M059J (cell line): ENCODE measurements at places on chromosomes 12 and 14. TPM values are rescaled to one million over a fixed set of nuclear protein-coding genes. Genes with fewer than 3 reads are reported as not detected.

The CBX5 gene
- 37.0 and 63.1 TPM in 2 replicates for total RNA-seq

The GEMIN2 gene
- 58.9 and 78.3 TPM in 2 replicates for total RNA-seq

The ALX1 gene
- total RNA-seq: 0.27 TPM in 1 of 2 replicates, not detected in the other

DNA sequence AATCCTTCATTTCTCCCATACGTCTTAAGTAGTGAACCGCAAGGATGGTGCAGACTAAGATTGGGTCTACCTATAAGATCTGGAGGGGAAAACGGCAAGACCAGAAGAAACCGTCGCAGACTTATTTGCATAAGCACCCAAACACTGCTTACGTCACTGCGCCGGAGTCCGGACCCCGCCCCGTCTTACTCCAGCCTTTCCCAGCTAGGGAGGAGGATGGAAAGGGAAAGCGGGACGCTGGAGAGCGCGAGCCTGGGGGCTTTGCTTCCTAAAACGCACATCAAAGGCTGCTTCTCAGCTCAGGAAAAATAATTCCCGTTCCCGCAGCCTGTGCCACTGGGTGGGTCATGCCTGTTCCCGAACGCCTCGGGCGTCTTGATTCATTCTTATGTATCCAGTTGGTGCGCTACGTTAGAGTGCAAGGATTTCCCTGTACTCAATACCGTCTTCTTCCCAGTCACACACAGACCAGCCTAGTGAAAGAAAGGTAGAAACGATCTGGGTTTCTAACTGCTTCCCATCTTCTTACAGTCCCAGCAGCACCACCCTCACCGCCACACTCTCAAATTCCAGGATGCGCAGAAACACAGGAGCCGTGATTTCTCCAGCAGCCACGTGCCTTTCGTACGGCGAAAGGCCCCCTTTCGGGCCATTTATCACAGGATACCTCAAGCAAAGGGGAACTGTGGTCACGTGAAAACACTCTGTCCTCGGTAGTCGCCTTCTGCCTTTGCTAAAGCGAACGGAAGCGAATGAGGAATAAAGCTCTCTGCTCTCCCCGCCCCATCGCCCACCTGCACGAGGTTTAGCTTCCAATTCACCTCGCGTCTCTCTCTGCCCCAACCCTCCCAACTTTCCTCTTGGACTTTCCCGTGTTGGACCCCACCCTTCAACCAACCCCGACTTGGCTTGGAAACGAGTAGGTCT, 1.1 kb downstream of the SLC6A15 start:
- peak; percentile 38 for DNase-seq

GRCh38 chr12:51442324-51442723, 17.7 kb downstream of the SLC4A8 start:
- no peak for DNase-seq

DNA sequence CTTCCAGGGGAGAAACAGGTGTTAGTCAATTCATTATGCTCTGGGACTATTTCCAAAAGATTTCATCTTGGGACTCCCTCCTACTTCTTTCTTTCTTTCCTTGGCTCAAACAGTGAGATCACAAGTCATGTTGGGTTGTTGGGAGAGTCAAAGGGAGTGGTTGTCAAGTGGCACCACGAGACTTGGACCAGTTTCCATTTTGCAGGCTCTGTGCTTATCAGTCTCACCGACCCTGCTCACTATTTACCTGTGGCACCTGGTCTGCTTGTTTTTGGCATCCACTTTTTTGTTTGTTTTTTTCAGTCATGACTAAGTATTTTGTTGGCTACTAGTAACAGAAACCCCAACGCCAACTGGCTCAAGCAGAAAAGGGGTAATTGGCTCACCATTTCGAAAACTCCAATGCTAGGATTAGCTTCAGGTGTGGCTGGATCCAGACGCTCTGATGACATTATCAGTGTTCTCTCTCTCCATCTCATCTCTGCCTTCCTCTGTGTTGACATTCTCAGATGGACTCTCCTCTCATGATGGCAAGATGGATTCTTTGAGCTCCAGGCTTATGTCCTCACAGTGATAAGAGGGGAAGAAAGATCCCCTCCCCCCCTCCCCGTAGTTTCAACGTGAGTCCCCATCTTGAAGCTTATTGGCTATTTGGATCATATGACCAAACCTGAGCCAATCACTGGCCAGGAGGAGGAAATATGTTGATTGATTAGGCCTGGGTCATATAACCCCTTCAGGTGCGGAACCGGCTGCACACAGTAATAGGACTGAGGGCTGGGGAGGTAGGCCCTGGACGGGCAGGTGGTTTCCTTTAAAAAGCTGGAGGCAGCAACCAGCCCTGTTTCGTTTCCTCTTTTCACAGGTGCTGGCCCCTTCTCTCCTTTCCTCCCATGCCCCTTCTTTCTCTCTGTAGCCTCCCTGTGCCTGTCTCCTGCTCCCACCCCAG, 84.2 kb downstream of the AACS start:
- DNase-seq: no peak

GRCh38 chr12:49201595-49202295, 12.9 kb upstream of the TUBA1A start:
- peak; percentile 93 for DNase-seq

- DNase-seq: no peak
These were observed 6.9 kb upstream of the IFI27 start for GRCh38 chr14:94103554-94104150.
